ENCODE measurements at places on chromosomes 3 and 15. TPM values are rescaled to one million over a fixed set of nuclear protein-coding genes. Genes with fewer than 3 reads are reported as not detected.
A peak's percentile ranks its signal among the peaks of the same experiment; 100 is the strongest.

GRCh38 chr3:177491296-177492032 lies 294.2 kb upstream of the TBL1XR1 start:
- DNase-seq, result no peak

MAPKAPK3 gene
- total RNA-seq, result 84.0 TPM

GRCh38 chr3:195892105-195893043 lies 16.0 kb downstream of the TNK2 start:
- peak; percentile 84 for DNase-seq

GRK7 gene
- not detected for total RNA-seq

DNA sequence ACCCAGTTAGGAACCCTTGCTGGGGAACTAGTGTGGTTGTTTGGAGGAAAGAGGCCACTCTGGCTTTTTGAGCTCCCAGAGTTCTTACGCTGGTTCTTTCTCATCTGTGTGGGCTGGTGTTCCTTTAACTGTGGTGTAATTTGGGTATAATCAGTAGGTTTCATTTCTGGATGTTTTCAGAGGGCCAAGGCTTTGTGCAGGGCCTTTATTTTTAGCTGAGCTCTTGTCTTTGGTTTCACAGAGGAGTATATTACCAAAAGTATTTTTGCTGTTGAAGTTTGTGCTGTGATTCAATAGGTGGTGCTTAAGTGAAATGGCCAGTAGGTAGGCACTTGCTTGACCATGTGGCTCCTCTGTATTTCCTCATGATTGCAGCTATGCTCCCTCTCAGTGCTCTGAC lies 357.9 kb downstream of the KCNH8 start:
- DNase-seq, result no peak

DNA sequence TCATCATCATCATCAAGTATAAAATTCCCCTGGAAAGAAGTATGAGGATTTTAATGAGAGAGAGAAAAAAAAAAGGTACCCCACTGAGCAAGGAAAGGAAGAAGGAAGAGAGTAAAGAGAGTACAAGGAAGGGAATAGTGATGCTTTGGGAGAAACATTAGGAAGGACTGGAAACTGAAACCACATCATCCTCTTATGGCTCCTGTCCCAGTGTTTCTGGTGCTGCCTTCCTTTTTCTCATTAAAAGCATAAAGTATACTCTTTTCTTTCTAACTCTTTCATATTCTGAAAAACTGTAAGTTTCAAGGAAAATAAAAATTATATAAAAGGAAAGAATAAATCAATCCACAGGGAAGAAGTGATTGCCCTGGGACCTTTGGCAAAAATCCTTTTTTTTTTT lies 616.4 kb upstream of the CBLB start:
- DNase-seq, result no peak

- DNase-seq, result no peak
These were observed 923.7 kb downstream of the EPHA3 start for GRCh38 chr3:90031121-90031520.

CRYGS gene
- total RNA-seq, result 0.31 TPM

DNA sequence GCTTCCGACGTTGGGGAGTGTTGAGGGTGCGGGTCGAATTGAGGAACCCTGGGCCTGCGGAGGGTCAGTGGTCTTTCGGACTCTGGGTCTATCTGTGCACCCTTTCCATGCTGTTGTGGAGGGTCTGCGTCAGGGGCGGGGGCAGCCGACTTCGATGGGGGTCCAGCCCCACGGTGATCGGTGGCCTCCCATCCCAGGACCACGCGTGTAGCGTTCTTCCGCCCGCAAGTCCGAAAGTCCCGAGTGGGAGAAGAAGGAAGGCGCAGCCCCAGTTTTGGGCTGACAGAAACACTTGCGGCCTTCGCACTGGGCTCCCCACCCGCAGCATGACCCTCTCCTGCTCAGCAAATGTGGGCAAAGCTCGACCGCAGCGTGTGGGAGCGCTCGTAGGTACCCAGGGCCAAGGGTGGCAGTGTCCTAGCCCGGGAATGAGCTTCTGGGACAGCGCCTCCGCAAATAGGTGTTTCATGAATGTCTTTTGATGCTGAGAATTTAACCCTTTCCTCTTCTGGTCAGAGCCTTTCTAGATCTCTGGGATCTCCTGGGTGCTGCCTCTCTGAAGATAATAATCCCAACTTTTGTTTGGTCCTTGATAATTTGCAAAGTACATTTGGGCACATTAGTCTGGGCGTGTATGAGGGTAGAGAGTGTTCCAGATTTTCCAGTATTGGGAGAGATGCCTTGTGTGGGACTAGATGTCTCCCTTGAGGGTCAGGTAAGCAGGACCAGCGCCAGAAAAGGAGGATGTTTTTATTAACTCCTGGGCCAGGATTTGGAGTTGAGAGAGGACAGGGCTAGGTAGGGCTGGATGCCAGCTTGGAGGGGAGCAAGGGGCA lies 2.3 kb upstream of the DLL4 start:
- DNase-seq, result no peak

CLDN18 gene
- total RNA-seq, result 0.26 TPM

Measured in A172 (cell line).